ENCODE measurements at places on chromosomes 6 and 20.
A peak's percentile ranks its signal among the peaks of the same experiment; 100 is the strongest.

- DNase-seq, result no peak
These were observed 119.2 kb upstream of the LAMA2 start for GRCh38 chr6:128763599-128764300.

GRCh38 chr20:63915471-63915870 is 20.5 kb downstream of the DNAJC5 start:
- no peak for DNase-seq

GRCh38 chr20:19071446-19071725 is 141.1 kb upstream of the SLC24A3 start:
- DNase-seq, result no peak

GRCh38 chr20:52621401-52621800 is 350.8 kb upstream of the TSHZ2 start:
- no peak for DNase-seq

DNA sequence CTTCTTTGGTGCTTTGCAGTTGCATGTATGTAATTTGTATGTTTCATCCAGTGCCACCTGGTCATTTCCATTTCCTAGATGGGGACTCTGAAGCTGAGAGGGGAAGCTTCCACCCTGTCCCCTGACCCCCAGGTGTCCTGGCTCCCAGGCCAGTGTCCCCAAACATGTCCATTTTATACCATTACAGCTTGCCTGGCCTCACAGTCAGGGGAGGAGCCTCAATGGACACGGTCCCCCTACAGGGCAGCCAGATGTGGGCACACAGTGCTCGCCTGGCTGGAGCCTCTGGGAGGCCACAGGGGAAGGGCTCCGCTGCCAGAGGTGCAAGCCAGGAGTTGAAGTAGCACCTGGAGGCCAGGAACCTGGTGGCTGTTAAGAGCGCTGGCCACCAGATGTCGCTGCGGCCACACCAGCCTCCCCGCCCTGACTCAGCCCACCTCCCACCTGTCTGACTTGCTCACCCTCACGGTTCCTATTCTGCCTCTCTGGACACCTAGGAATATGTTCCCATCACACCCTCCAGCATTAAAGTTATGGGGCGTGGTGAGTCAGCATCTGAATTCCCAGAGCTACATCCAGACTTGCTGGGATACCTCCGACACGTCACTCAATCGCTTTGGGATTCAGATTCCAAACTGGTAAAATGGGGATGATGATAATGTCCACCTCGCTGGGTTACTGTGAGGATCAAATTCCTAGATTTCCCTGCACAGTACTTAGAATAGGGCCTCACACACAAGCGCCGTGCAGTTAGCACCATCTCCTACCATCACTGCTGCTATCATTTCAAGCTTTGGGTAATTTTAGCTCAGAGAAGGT is 107.4 kb downstream of the SULF2 start:
- DNase-seq, result peak; percentile 56

Measured in DND-41 (cell line).